ENCODE measurements at places on chromosomes 2 and 18. TPM values are rescaled to one million over a fixed set of nuclear protein-coding genes. Genes with fewer than 3 reads are reported as not detected.

ASB18 gene
- not detected for total RNA-seq

RUFY4 gene
- total RNA-seq: not detected

TUBB8B gene
- total RNA-seq: not detected

GCC2 gene
- total RNA-seq: 49.1 TPM

SF3B1 gene
- total RNA-seq: 156 TPM

TEX44 gene
- not detected for total RNA-seq

TCF7L1 gene
- total RNA-seq: 2.3 TPM

MAPK4 gene
- total RNA-seq: not detected

SOCS6 gene
- 20.9 TPM for total RNA-seq

DYTN gene
- not detected for total RNA-seq

All from PC-9 (cell line).